T-helper 2 cell (primary cell): ENCODE measurements at places on chromosomes 6 and 20.

DNA sequence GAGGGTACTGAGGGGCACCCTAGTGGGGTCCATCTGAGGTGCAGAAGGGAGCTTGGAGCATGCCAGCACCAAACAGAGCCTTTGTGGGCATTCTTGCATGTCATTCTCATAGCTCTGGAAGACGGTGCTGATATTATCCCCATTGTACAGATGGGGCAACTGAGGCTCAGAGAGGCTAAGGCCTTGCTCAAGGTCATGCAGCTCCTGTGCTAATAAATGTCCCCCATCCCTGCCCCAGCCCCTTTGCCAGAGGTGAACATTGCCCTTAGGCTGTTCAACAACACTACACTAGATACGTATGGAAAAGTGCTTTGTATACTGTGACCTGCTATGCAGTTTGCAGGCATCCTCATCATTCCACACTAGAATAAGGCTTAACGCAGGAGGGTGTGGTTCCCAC, 5.5 kb upstream of the EPB41L1 start:
- no peak for DNase-seq

DNA sequence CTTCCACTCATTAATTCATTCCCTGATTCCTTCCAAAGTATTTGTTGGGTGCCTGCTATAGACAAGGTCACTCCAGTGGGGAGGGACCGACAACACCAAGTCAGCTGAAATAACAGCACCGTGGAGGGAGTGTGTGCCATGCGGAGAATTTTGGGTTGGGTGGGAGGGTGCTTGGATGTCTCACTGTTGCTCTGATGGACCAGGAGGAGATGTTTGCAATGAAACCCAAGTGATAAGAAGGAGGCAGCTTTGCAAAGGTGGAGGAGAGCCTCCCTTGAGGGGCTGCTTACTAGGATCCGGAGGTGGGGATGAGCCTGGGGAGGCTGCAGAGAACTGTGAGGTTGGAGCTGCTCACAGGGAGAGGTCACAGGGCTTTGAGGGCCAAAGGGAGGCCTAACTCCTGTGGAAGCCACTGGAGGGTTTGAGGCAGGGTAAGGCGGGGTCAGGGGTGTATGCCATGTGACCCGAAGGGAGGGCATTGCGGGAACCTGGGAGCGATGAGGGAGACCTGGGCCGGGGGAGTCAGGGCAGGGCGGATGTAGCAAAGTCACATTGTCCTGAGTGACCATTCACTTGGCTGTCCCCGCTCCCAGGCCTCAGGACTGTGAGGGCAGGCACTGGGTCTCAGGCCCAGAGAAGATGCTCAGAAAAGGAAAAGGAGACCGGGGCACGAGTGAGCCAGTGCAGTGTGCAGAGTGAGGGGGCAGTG, 124.5 kb downstream of the PHACTR3 start:
- no peak for DNase-seq

DNA sequence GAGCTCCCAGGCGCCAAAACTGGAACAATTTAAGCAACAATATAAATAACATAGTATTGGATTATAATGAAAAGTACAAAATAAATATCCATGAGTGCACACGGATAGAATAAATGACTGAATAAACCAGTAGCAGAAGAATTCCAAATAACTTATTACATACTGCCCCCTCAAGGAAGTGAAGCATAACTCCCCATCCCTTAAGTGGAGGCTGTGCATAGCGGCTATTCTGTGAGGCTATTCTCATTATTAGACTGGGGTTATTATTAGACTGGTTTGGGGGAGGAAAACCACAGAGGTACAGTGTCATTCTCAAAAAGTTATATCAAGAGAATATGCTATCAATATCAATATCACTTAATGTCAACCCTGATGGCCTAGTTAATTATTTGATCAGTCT, 94.4 kb upstream of the SIRPA start:
- no peak for DNase-seq

DNA sequence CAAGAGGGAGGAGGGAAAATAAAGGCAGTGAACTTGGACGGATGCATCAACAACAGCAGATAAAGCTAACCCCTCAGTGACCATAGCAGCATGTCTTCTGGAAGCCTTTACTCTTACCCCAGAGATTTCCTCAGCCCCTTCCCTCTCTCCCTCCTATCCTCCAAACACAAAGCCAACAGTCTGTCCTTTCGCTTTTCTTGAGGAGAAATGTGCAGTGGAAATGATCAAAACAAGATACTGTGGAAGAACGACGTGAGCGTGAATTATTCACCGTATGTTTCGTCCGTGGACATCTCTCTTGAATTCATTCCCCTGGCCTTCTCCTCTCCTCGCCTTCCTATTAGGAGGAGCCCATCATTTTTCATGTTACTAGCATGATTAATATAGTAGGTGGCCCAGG, 8.5 kb downstream of the NRN1 start:
- DNase-seq = no peak

- DNase-seq = no peak
These were observed 79.3 kb downstream of the INSM1 start for GRCh38 chr20:20447196-20447595.

GRCh38 chr6:124684621-124685020, 277.6 kb upstream of the RNF217 start:
- DNase-seq = no peak

DNA sequence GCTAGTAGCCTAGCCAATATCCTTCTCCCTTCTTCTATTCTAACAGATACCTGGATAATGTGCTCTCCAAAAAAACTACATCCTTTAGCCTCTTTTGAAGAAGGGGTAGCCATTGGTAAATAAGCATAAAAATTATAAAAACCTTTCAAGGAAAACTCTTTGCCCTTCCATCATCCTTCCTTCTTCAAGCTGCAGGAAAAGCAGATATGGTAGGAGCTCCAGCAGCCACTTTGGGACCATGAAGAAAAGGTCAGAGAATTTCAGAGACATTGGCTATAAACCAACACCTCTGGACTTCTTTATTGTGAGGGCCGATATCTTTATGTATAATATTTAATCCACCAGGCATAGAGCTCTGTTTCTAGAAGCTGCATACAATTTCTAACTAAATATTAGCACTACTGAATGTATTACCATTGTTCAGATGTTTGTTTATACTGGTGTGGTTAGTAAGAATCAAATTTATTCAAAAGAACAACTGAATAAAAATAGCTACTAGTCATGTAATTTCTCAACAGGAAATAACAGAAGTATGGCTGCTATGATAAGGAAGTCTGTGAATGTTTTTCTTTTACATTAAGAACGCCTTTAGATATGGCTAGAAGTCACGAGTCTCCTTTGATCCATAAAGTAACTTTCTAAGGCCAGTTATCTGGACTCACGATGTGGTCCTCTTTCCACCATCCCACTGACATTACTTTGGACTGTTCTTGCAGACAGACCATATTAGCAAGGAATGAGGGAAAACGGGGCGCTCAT, 32.2 kb downstream of the MYLK4 start:
- DNase-seq = no peak

GRCh38 chr6:99473730-99474129, 41.5 kb downstream of the USP45 start:
- DNase-seq = no peak

- no peak for DNase-seq
These were observed 31.4 kb downstream of the FOXP4 start for GRCh38 chr6:41577356-41578216.

GRCh38 chr6:17504005-17504404, 96.1 kb upstream of the FAM8A1 start:
- DNase-seq = no peak
